ENCODE measurements at places on chromosomes 5 and 9.

DNA sequence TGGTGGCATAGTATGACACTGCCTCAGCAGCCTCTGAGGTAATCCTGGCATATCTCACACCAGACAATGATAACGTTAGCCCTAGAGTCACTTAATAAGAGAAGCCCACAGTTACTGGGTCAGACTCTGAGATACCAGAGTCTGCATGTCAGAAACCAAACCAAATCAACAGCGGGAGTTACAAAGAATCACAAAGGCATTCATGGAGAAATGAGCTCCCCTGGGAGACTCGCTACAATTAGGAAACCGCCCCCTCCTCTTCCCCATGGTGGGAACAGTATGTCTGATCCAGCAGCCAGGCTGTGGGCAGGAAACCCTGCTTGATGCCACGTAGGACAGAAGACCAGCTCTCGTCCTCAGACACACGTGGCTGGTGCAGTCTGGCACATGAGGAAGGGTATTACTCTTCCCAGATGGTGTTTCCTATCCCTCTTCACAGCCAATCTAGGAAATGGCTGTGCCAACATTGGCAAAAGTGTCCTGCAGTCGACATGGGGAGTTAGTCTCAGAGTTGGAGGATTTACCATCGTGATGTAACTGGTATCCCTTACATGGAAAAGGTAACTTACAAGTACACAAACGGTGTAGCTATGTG lies 485.4 kb downstream of the ZNF608 start:
- DNase-seq = no peak

DNA sequence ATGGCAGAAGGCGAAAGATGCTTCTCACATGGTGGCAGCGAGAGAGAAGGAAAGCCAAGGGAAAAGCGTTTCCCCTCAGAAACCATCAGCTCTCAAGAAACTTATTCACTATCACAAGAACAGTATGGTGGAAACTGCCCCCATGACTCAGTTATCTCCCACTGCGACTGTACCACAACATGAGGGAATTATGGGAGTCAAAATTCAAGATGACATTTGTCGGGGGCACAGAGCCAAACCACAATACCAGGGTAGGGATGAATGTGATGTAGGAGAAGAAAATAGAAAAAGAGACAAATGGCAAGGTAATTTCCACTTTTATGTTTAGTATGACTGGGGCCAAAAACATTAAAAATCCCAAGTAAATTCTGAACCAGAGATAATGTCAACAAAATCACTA lies 216.8 kb downstream of the TRIM36 start:
- DNase-seq = no peak

DNA sequence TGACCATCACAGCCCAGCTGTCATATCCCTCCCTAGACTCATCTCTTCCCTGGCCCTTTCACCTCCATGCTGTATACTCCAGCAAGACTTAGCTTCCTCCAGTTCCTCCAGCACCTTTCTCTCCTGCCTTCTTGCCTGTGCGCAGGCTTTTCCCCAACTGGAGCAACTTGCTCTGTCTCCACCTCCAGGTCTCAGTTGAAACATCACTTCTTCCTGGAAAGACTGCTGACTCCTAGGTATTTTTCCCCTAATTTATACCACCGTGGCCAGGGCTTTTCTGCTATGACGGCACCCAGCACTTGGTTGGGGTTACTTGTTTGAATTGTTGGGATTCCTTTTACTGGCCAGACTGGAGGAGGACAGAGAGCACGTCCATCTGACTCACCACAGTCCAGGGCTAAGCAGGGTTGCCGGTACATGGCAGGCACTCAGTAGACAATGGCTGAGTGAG lies 67.5 kb downstream of the KCNIP1 start:
- DNase-seq = no peak

DNA sequence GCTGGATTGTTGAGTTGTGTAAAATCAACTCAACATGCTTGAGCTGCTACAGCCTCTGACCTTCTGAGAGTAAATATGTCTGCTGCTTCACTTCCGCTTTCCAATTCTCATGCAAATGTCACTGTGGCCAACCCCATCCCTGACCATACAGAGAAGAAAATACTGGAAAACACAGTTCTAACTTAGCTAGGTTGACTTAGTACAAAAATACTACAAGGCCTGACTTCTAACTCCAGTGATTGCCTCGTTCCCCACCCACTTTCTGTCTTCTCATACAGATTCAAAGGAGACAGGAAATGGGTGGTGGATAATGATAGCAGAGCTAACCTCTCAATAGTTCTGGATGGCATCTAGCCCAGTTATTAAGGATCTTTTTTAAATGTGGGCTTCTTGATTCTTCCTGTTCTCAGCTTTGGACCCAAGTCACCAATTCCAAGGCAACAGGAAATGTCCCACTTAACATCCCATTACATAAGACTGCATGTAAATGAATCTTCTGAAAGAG lies 226.6 kb upstream of the SLC24A2 start:
- no peak for DNase-seq

GRCh38 chr9:26682796-26683496 lies 209.7 kb downstream of the CAAP1 start:
- no peak for DNase-seq

- DNase-seq = no peak
These were observed 313 bp downstream of the LCN12 start for GRCh38 chr9:136952321-136952850.

DNA sequence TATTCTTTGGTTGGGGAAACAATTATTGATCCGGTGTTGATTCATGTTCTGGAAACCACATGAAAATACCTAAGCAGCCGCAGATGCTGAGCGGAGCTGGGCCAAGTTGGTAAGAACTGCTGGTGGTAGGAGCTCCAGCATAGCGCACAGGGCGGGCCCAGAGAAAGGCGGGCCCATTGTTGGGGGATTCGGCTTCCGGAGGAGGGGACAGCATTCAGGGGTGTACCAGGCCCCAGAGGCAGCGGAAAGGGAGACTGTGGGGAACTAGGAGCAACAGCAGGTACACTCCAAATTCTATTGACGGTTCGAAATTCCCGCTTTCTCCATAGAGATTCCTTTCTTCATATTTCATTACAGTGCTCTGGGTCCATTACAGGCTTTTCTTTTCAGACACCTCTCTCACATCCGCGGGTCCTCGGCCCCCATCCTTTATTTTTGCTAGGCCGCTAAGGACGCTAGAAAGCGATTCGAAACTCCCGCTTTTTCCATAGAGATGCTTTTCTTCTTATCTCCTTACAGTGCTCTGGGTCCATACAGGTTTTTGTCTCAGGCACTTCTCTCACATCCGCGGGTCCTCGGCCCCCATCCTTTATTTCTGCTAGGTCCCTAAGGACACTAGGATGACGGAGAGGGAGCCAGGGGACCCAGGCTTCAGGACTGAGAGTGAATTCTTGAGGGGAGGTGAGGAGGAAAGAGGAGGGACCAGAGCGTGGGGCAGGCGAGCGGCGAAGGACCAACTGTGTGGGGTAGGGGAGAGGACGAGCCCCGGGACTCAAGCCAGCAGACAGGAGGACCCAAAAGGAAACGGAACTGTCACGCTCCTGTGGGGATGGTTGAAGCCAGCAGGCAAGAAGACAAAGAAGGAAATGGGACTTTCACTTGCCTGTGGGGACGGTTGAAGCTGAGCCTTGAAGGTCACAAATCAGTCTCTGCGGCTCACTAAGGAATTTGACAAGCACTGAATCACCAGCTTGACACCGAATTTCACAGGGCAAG lies at the start of gene CCDC152:
CCDC152 (plus strand) TSS at position 213 of the 996 bp plus-strand sequence. CDS start 2,304 bp downstream, outside the sequence.
- DNase-seq = no peak

DNA sequence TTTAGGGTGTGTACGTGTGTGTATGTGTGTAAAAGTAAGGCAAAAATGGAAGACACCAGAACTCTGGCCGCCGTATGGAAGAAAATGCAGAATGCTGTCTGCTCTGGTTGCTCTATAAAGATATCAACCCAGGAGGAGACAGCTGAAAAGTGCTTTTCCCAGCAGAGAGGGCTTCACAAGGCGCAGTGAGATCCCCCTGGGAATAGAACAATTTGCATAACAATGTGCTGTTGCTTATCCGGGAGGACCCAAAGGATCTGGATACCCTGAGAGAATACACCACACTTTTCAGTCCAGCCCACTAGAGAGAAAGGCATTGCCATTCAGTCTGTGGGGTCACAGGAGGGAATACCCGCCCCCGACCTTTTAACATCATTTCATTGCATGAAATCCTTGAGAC lies 230.6 kb downstream of the EBF1 start:
- no peak for DNase-seq

- peak; percentile 6 for DNase-seq
These were observed 232.6 kb downstream of the MAST4 start for GRCh38 chr5:66828548-66829357.

- no peak for DNase-seq
These were observed 221.6 kb downstream of the DMRT2 start for GRCh38 chr9:1271786-1272185.

- DNase-seq = no peak
These were observed 20.4 kb upstream of the RFK start for GRCh38 chr9:76414661-76415060.

GRCh38 chr5:10469253-10470050 lies 27.8 kb downstream of the ROPN1L start:
- no peak for DNase-seq

- no peak for DNase-seq
These were observed 400.4 kb downstream of the OSTF1 start for GRCh38 chr9:75488719-75489110.

GRCh38 chr9:112754578-112754977 lies 4.0 kb downstream of the SNX30 start:
- DNase-seq = no peak

DNA sequence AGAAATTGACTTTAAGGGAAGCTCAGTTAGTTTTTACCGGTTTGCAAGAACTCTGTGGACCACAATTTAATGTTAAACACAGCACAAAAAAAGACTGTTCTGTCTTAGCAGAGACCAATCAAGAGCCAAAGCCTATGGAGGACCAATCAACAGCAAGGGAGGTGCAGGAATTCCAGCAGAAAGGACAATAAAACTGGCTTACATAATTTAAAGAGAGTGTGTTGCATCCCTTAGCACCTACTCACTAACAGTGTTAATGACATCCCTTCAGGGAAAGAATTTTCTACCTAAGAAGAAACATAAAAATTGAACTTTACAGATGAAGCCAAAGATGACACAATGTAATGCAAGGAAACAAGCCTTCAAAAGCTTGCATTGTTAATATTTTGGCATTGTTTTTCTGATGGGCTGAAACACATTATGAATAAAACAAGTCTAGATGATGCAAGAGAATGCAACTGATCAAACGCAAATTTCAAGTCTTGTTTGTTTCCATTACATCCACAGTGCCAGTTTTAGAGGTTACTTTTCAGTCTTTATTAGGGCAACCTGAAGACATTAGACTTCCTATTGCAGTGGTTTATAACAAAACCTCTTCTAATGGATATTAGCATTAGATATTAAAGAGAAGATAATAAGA lies 111.3 kb upstream of the FST start:
- no peak for DNase-seq

DNA sequence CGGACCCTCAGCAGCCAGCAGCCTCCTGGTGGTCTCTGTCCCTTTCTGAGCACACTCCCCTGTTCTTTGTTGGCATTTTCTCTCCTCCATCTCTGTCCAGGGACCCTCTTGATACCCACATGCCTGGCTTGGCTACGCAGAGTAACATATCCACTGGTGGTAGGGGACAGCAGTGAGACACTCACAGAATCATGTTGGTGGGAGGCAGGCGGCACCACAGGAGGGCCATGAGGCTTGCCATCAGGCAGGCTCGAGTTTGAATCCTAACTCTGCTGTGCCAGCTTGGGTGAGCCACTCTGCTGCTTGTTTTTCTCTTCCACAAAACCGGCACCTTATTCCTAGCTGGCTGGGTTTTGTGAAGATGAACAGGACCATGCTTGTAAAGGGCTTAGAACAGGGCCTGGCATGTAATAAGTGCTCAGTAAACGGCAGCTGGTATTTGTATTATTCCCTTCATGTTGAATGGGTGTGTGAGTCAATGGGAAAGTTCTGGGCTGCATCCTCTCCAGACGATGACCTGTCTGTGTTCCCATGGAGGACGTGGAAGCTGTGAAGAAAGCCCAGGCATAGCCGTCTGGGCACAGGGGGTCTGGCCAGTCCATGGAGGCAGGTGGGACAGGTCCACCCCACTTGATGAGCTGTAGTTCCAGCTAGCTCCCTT lies 2.3 kb downstream of the COL27A1 start:
- no peak for DNase-seq

- no peak for DNase-seq
These were observed 950.4 kb downstream of the EFNA5 start for GRCh38 chr5:106720367-106720766.

DNA sequence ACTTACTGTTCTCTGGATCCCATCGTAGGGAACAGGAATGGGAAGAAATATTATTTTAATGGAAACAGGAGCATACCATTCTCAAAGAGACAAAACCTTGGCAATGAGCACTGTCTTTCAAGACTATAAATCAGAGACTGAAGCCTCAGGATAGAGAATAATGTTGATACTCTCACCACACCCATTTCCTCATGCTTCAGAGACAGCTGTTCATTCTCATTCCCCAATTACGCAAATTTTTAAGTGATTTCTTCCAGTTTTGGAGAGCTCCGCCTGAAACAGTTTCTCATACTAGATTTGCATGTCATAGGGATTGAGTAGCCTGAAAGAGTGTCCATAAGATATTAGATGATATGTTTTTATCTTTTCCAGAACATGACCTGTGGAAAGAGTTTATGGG lies 290.5 kb upstream of the RASA1 start:
- no peak for DNase-seq

DNA sequence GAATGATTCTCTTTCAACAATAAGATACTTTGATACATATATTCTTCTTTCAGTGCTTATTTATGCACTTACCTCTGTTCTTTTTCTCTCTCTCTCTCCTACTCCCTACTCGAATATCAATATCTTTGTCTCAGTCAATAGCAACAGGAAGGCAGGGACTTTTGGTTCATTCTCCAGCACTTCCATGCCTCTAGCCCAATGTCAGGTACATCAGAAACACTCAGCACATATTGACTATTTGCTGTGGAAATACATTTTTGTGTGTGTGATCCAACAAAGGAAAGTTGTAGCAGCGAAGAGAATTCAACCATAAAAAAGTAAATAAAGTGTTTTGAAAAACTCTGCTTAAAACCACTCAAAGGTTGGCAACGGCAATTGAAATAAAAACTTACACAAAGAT lies 12.6 kb downstream of the DIRAS2 start:
- DNase-seq = no peak

- DNase-seq = no peak
These were observed 107.0 kb upstream of the CLINT1 start for GRCh38 chr5:157965989-157966388.

DNA sequence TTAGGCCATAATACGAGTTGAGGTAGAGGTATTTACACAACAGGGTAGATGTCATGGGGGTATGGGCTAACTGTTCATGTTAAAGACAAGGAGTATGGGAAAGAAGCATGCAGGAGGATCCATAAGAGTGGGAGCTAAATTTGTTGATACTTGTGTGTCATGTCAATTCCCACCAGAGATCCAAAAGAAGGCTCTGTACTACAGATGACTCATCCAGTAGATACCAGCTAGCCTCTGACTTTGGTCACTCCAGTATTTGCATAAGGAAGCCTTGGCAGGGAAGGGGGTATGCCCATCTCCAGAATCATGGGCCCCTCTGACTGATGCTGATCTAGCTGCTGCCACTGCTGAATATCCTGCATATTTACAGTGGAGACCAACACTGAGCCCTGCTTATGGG lies 743.7 kb upstream of the GRAMD2B start:
- no peak for DNase-seq

- DNase-seq = no peak
These were observed 1.1 kb upstream of the ORM1 start for GRCh38 chr9:114321759-114322158.

Data from esophagus squamous epithelium (tissue), 5 donors.